ENCODE measurements at places on chromosomes 16 and 17.

DNA sequence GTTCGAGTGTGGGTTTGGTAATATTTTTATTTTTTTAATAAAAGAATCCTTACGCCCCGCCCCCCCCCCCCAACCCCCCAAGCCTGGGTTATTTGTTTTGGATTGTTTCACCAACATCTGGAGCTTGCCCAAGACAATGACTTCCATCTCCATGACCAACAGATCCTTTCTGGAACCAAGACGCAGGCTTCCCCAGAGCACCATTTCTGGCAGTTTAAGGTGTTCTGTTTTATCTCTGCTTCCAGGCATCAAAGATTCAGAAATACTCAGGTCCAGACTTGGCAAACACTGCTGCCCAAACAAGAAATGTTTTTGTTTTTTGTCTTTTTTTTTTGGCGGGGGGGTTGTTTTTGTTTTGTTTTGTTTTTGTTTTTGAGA lies 56.1 kb downstream of the PLXDC1 start:
- DNase-seq: no peak

DNA sequence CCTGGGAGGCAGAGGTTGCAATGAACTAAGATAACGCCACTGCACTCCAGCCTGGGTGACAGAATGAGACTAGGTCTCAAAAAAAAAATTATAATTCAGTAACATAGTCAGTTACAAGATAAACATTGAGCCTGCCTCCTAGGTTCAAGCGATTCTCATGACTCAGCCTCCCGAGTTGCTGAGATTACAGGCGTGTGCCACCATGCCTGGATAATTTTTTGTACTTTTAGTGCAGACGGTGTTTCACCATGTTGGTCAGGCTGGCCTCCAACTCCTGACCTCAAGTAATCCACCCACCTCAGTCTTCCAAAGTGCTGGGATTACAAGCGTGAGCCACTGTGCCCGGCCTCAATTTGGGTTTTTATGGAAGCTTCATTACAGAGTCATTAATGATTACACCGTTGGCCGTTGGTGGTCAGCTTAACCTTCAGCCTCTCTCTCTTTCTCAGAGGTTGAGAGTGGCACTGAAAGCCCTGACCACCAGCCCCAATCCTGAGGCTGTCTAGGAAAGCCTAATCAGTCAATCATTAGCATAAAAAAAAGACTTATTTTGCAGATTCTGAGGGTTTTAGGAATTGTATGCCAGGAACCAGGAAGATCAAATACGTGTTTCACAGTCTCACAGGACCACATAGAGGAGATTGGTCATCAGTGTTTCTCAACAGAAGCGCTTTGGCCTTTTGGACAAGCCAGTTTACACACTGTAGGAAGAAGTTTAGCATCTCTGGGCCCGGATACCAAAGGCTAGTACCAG lies 1.3 kb upstream of the LRRC37A3 start:
- DNase-seq: no peak

- no peak for DNase-seq
Observed at GRCh38 chr16:68732741-68733399, 4.2 kb upstream of the CDH1 start.

DNA sequence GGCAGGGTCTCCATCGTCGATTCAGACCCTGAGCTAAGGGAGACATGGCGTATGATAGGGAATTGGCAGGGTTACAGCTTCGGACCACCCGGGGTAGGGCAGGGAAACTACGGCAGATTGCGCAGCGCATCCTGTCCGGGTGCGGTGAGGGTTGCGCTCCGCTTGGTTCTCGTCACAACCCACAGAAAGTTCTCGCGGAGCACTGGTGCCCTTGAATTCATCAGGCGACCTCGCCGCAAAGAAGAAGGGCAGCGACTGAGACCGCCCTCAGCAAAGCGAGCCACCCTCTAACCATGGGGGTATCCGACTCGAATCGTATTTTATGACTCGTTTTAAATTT lies 1.2 kb downstream of the HS3ST3B1 start:
- DNase-seq: peak; percentile 38

GRCh38 chr16:85390511-85391174 lies 222.5 kb upstream of the GSE1 start:
- DNase-seq: no peak

GRCh38 chr17:7130621-7131422 lies 16.2 kb upstream of the ASGR2 start:
- no peak for DNase-seq

- DNase-seq: no peak
Observed at GRCh38 chr16:4217204-4218131, 24.4 kb downstream of the SRL start.

- no peak for DNase-seq
Observed at GRCh38 chr17:12310811-12311210, 290.1 kb downstream of the MAP2K4 start.
